T-helper 17 cell (primary cell): ENCODE measurements at places on chromosomes 11 and 22.

DNA sequence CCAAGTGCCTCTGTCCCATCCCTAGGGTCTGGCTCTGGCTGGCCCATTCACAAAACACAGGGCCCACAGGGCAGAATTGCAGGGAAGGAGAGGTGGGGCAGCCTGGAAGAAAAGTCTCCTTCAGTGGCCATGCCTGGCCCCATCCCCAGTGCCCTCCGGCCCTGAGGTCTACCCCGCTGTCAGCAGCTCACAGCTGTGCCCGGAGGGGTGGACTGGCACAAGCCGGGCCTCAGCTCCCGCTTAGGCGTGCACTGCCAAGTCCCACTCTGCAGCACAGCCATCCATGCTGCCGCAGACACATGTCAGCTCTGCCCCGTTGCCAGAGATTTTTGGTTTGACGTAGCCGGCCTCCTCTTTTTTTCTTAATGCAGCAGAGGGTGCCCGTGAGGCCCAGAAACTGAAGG is 3.9 kb upstream of the SCN2B start:
- DNase-seq, result no peak

DNA sequence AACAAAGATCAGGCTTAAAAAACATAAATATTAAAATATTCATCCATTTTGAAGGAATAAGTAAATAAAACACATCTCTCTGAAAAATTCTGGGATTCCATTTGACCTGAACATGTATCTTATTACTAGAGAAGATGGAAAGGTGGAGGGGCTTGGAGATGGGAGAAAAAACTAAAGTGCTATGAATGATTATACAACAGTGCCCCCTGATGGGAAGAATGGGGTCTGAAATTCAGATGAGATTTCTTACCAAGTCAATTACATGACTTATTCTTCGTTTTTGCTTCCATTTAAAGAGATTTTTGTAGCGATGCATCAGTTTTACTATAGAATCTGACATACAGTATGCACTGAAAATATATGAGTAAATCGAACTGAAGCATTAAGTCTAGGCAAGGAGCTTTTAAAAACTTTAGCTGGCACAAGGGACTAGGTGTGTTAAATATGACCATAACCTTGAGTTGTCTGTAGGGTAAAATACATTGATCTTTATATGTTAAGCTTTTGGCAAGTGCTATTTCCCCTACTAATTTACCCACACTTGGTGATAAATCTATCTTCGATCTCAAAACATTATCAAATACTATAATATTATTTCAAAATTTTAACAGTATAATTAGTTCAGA is 718.8 kb downstream of the CNTN5 start:
- DNase-seq, result no peak

GRCh38 chr11:66181632-66182315 is 86.7 kb upstream of the RAB1B start:
- DNase-seq, result no peak

- no peak for DNase-seq
Observed at GRCh38 chr22:33971561-33971961, 51.3 kb upstream of the LARGE1 start.

- no peak for DNase-seq
Observed at GRCh38 chr11:71420455-71421241, 27.5 kb downstream of the DHCR7 start.

DNA sequence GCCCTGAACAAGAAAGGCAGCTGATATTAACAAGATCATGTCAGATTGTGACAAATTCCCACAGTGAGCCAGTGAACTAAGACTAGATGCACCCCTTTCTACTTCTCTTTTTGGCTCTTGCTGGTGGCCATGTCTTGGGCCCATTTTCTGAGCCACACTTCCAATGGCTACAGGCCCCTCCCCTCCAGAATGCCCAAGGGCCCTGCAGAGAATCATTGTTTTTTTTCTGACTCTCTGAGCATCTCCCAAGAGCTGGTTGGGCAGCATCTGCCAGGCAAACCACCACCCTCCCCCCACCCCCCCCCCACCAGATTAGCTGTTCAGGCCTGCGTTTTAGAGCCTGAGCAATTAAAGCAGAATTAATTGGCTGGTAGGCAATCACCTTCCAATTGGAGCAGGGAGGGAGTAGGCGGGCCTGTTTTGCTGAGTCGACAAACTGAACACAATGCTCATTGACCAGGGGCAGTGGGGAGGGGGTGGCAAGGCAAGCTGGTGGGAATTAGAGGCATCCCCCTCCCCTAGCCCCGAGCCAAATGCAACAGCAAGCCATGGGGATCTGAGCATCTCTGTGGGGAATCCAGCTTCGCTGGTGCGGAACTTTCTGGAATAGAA is 541.4 kb downstream of the MN1 start:
- DNase-seq, result no peak

GRCh38 chr22:45344334-45344733 is 34.6 kb downstream of the FAM118A start:
- DNase-seq, result no peak

GRCh38 chr11:111417011-111417765 is 38.1 kb upstream of the POU2AF1 start:
- no peak for DNase-seq

GRCh38 chr11:23836981-23837380 is 659.9 kb upstream of the LUZP2 start:
- no peak for DNase-seq

- DNase-seq, result no peak
Observed at GRCh38 chr11:4654635-4655369, 11.0 kb downstream of the OR51E1 start.

DNA sequence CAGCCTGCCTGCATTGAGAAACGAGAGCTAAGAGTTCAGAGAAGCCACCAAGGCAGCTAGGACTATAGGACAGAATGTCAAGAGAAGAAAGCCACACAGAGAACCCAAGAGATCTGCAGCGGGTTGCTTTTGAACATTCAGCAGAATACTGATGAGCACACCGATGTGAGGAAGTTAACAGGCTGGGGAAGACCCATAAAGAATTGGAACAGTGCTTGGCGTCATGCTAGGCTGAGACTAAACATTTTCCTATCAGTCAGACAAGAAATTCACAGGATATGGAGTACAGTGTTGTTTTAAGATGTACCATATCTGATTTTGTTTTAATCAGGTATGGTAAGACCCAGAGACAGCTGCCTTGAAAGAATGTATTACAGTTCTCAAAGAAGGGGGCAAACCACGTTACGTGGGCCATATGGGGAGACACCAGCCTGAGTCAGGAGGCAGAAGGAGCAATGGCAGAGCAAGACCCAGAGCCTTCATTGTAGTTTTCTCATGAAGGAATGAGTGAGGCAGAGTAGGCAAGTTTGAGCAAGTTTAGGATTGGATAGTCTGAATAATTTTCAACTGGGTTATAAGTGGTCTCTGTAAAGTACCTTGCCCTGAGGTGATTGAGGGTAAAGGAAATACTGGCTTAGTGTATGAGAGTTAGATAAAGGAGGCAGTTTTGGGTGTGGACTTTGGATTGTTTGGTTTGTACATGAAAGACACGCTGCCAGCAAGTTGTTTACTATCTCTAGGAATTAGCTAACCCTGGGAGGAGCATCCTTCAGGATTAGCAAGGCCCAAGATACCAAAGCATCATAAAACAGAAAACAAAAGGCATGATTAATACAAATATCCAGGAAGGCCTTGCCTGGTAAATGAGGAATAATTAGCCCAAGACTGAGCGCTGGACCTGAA is 14.3 kb downstream of the LRRC75B start:
- DNase-seq, result no peak

DNA sequence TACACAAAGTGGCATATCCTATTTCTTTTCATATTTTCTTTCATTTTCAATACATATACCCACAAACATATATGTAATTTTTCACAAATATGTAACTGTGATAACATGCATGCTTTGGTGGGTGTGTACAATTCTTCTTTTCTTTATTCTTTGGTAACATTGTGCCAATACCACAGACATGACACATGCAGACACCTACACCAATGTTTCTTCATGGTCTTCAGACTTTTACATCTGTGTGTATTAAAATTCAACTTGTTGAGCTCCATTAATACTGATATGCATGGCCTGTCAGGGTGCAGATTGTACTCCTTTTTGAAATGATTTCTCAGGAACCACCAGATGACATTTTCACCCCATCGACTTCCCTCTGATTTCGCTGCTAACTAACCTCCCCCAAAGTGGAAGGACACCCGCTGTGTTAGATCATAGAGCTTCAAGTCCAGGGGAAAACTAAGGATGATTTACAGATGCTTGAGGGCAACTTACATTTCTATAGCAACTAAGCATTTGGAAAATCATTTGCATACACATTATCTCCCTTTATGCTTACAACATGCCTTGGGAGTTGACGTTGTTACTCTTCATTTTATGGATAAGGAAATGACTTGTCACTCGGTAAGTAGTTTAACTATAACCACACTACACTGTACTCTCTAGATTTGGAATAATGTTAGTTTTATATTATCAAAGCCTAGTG is 10.5 kb upstream of the PANX3 start:
- DNase-seq, result no peak

- DNase-seq, result no peak
Observed at GRCh38 chr11:58726737-58727414, 4.9 kb downstream of the GLYAT start.

GRCh38 chr11:41307296-41308080 is 152.0 kb downstream of the LRRC4C start:
- DNase-seq, result no peak

DNA sequence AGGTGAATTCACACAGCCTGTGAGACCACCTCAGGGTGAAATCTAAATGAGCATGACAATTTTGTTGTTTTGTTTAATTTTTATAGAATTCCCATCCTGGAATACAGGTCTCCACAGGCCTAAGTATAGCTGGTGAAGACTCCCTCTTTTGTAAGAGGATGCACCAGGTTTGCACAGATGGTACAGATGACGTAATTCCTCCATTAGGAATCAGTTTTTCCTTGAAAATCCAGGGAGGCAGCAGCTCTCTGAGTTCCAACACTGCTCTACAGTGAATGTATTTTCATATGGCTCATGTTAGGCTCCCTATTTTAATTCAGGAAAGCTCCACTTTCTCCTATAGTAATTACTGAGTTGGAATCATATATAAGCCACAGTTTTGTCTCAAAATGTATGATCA is 47.2 kb downstream of the USP28 start:
- no peak for DNase-seq

DNA sequence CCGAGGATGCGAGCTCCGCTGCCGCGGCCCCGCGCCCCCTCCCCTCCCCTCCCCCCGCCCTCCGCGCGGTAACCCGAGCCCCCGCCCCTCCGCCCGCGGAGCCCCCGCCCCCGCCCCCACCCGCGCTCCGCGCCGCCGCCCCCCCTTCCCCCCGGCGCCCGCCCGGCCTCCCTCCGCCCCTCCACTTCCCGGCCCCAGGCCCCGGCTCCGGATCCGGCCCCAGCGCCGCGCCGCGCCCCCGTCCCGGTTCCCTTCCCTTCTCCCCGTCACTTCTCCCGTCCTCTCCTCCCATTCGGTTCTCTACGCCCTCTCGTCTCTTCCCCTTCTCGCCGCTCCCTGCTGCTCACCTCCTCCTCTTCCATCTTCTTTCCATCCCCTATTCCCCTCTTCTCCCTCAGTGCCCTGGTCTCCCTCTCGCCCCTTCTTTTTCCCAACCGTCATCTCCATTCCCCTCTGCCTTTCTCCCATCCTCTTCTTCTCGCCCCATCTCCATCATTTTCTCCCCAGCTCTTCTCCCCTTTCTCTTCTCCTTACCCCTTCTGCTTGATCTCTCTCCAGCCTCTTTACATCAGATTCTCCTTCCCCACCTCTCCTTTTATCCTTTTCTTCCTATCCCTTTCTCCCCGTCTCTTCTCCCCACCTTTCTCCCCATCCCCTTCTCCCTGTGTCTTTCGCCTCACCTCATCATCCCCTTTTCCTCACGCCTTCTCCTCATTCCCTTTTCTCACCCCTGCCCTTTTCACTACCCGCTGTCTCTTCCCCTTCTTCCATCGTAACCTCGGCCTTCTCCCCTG is at the start of gene DCHS1:
Gene DCHS1, minus strand, starts transcription at position 20 of the 794 bp plus-strand sequence. CDS start 14,196 bp downstream, outside the sequence.
- peak; percentile 20 for DNase-seq

- DNase-seq, result no peak
Observed at GRCh38 chr22:43975041-43975440, 19.8 kb downstream of the SAMM50 start.

- no peak for DNase-seq
Observed at GRCh38 chr11:133545199-133545803, 13.0 kb upstream of the OPCML start.

DNA sequence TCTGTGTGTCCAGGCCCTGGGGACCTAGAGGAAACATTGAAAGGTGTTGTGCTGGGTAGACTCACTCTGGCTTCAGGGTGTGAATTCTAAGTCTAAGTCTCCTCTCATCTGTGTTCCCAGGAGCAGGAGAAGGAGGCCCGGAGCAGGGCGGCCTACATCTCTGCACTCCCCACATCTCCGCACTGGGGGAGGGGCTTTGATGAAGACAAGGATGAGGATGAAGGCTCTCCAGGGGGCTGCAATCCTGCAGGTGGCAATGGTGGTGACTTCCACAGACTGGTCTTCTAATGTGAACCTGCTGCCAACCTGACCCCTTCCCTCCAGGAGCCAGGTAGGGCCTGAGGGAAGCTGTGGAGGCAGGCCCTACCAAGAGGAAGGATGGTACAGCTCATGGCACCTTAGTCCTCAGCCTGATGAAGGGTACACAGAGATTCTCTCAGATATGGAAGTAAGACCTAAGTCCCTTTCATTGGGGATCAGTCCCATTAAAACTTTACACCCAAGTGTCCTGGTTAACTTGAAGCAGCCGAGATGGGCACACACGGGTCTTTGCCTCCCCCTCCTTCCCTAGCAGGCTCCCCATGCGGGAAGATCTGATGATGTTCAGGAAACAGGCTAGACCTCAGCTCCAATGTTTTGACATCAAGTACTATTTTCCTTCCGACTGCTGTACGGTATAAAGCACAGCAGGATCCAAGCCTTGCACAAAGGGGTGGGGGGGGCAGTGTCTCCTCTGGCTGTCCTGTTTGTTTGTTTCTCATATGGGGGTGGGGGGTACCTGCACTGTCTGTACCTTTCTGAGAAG is 25.0 kb downstream of the USP35 start:
- no peak for DNase-seq

DNA sequence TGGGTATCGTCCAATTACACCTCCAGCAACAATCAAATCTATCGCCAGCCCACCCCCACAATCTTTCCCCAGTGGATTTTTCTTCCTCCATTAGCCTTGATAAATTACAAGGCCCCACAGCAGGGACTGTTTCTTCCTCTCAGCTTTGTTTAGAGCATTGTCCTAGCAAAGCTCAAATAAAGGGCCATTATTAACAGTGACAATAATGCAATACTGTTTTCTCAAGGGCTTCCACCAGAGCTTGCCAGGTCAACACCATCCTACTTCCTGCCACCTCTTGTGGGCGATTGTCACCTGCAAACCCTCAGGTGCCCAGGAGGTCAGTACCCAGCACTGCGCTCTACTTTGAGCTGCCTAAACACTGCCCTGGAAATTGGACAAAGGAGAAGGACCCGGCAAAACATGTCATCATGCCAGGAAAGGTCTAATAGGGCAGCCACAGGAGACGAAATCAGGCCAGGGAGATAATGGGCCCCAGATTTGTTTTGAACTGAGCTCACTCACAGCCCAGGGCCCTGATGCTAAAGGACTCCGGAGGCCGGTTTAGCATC is 95.2 kb downstream of the ABTB2 start:
- no peak for DNase-seq
